Stimulated activated CD4-positive, alpha-beta T cell treated with anti-CD3 and anti-CD28 coated beads, Interleukin-1b, Interleukin-23, amount 100 ng/mL, for 1 hour (primary cell): ENCODE measurements at places on chromosomes 6 and 20.

DNA sequence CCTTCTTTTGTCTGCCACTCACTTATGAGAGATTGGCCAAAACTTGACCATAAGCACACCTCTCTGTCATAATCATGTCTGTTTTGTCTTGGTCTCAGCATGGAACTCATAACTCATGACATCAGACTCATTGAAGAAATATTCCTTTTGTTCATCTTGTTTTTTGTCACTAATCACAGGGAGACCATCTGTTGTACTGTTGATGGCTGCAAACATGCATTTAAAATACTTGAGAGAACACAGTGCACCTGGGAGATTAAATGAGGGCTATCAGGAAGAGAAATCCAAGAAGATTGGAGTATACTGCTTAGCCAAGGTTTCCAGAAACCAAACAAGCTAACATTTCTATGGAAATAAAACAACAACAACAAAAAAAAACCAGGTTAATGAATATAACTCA lies 689.7 kb downstream of the EPM2A start:
- DNase-seq = no peak

- no peak for DNase-seq
Observed at GRCh38 chr6:130514712-130515111, 148.9 kb downstream of the TMEM200A start.

DNA sequence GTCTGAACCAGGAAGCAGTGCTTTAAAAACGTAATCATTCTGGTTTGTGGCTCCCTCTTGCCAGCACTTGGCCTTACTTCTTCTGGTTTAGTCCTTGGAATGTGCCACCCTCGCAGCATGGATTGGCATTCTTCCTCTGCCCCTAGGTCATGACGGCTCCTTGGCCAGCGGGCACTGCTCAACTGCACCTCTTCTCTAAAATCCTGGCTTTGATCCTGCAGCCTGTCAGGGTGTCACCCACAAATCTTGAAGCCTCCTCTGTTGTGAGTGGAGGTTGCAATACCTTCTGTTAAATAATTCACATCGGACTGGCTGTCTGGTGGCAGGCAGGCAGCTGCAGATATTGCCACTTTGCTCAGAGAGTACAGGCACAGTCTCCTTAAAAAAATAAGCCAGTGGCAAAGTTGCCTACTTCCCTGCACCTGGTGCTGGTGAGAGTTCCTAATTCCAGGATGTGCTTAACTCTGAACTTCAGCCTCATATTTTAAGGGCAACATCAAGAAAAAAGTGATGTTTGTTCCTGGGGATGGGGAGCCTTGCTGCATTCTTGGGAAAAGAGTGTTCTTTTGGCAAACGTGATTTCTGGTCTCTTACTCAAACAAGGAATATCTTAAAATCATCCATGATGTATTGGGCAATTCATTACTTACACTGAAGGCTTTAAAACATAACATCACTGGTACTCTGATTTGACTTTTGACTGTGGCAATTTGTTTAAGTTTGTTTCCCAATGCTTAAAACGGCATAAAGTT lies 179.8 kb downstream of the FOXA2 start:
- no peak for DNase-seq

DNA sequence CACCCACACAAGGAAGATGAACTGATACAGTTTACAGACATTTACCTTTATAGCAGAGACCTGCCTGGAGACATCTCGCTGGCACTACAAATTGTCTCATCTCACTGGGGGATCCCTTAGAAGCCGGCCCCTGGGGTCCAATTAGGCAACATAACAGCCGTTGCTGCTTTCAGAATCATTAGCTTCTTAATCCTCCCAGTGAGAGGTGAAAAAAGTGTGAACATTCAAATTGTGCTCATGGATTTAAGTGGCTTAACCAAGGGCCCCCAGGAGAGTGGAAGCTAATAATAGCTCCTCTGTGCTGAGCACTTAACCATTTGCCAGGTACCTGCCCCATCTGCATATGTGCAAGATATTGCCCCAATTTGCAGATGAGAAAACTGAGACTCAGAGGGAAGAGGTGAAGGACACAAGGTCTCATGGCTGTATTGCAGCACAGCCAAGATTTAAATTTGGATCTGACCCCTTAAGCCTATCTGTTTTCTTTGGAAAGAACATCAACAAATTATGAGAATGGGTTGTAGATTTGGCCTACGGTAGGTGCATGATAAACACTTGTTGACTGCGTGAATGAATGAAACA lies 101.0 kb downstream of the EYA2 start:
- no peak for DNase-seq

- no peak for DNase-seq
Observed at GRCh38 chr6:3690506-3690905, 61.0 kb downstream of the PXDC1 start.

- DNase-seq = no peak
Observed at GRCh38 chr6:11129908-11130565, 18.5 kb upstream of the ERVFRD-1 start.
